ENCODE measurements at places on chromosomes 11 and 22. TPM values are rescaled to one million over a fixed set of nuclear protein-coding genes. Genes with fewer than 3 reads are reported as not detected.

DNA sequence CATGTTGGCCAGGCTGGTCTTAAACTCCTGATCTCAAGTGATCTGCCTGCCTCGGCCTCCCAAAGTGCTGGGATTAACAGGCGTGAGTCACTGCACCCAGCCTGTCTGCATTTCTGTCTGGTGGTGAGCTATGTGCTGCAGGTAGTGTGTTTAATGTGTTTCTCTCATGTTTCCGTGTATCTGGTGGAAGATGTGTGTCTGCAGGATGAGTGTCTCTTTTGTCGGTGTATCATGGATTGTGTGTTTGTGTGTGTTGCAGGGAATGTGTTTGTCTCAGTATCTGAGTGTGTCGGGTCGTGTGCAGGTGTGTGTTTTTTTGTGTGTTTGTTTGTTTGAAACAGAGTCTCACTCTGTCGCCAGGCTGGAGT, 16.1 kb downstream of the SCARF2 start:
- DNase-seq = no peak

Gene PYGM
- 0.07 TPM for total RNA-seq

DNA sequence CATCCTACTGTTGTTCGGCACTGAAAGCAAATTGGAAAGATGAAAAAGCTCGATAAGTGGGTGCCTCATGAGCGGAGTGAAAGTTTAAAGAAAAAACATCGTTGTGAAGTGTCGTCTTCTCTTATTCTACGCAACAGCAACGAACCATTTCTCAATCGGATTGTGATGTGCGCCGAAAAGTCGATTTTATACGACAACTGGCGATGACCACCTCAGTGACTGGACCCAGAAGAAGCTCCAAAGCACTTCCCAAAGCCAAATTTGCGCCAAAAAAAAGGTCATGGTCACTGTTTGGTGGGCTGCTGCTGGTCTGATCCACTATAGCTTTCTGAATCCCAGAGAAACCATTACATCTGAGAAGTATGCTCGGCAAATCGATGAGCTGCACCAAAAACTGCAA, 58.4 kb upstream of the FBXO3 start:
- DNase-seq = no peak

Gene OR5D14
- not detected for total RNA-seq

GRCh38 chr11:101127197-101127698, 2.4 kb downstream of the PGR start:
- DNase-seq = no peak

DNA sequence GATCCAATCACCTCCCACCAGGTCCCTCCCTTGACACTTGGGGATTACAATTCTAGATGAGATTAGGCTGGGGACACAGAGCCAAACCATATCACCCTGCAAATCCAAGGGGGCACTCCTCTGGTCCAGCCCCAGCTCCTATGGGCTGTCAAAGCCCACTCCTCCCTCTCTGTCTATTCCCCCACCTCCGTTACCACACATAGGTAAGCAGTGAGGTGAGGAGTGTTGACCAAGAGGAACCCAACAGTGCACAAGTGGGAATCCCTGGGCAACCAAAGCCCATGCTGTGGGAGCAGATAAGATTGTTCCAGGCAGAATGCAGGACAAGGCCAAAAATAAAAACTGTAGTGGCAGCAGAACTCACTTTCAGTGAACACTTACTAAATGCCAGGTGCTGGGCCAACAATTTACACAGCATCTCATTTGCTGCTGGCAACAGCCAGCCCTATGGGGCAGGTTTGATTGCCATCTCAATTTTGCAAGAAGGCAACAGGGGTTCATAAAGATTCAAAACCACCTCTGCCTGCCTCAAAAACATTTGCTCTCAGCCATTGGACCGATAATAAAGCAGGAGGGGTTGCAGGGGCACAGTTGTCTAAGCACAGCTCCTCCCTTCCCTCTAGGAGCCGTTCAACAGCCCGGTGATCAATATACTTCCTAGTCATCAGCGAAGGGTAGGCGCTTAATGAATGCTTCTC, 8.9 kb downstream of the SDF2L1 start:
- DNase-seq = no peak

Gene EHBP1L1
- 26.6 TPM for total RNA-seq

- peak; percentile 4 for DNase-seq
Measured at GRCh38 chr22:33519071-33519973, 401.0 kb downstream of the LARGE1 start.

Gene SCN3B
- total RNA-seq = 0.04 TPM

Gene KRTAP5-10
- not detected for total RNA-seq

DNA sequence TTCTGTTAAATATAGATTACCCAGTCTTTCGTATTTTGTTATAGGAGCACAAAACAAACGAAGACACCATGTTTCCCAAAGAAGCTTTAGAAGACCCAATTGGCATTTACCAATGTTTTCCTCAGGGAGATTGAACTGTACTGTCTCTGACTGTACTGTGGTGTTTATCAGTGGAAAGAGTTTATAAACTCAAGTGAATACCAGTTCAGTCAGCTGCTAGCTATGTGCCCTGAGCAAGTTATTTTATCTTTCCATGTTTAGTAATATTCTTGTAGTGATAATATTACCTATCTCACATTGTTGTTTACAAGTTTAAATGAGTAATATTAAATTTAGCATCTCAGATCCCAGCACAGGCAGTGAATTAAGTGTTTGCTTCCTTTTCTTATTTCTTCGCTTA, 773.2 kb downstream of the KCNA4 start:
- no peak for DNase-seq

Gene MAPK8IP2
- 0.28 TPM for total RNA-seq

Gene VPREB1
- total RNA-seq = not detected

DNA sequence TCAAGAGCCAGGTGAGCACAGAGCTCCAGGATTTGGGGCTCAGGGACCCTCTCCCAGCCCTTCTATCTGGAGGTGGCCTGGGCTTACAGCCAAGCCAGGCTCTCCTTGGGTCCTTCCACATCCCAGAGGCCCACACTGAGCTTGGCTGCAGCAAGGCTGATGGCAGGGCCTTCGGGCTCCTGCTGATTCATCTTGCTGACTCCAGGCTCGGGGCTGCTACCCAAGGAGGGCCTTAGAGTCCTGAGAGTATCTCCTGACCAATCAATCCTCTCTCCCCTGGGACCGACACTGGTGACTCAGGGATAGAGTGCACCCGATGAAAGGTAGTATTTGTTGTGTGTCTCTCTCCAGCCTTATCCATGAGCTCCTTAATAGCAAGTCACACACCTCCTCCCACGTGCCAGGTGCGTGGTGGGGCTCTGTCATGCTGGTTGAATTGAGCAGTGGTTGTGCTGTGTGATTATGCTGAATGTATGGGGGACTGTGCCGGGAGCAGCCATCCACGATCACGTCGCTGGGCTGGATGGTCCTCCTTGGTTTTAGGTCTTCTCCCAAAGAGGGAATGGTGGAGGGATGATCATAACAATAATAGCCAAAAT, 62.3 kb downstream of the GRIK4 start:
- DNase-seq = no peak

Gene MMP12
- total RNA-seq = not detected

DNA sequence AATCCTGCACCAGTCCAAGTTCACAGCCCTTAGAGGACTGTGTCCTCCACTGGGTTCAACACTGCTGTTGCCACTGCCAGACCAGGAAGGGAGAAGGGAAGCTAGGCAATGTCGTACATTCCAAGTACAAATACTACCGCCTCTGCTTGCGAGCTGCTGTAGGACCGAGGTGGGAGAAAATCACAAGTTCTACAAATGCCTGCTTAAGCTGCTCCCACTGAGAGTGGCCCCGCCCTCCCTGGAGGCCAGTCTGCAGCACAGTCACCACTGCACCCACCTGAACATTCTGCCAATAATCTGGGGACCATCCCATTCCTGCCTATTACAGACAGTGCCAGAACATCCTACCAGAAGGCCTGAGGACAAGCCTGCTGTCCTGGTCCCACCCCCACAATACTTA, 707.5 kb upstream of the ANO5 start:
- DNase-seq = no peak

DNA sequence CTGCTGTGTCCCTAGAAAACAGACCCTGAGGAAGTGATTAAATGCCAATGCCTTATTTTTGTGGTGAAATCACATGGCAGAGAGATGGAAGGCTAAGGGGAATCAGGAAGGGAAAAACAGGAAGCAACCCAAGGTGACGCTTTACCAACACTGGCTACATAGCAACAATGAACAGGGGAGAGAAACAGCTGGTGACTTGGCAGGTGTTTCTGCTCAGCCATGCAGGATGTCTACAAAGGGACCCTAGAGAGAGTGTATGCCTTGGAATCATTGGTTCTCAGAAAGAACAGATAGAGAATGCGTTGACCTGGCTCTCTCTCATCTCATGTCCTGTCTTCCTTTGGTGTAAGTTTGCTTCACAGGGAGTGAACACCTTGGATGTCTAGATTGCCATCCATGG, 911.9 kb downstream of the OPCML start:
- DNase-seq = no peak

Gene SMIM35
- not detected for total RNA-seq

DNA sequence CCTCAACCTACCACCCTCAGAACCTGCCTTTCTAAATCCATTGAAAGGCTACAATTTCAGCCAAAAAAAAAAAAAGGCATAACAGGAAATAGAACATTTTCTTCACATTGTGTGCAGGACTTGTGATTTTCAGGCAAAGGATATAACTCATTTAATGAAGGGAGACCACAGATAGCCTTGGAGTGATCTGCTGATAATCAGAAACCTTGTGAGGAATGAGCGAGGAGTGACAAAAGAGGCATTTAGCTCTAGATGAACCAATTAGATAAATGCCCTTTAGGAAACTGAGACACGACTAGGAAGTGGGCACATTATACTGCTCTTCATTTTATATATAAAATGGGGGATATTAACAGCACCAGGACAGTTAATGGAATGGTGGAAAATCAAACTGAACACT, 216.5 kb upstream of the GRIA4 start:
- no peak for DNase-seq

DNA sequence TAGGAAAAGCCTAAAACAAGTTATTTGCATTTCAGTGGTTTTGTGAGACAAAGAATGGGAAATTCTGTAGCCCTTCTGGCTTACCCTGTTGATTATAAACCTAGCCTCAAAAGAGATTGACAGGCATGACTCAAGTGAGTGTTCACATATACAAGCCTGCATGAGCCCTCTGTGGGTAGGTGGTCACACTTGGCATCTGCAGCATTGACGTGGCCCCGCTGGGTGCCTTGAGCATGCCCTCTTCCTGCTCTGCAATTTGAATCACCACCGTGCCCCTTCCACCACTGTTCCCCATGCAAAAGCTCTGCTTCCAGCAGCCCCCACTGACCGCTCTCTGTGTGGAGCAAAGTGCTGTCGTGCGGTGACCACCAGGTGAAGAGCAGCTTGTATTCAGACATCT, 21.0 kb upstream of the ADSL start:
- no peak for DNase-seq

GRCh38 chr11:79809487-79809886, 368.7 kb upstream of the TENM4 start:
- DNase-seq = no peak

DNA sequence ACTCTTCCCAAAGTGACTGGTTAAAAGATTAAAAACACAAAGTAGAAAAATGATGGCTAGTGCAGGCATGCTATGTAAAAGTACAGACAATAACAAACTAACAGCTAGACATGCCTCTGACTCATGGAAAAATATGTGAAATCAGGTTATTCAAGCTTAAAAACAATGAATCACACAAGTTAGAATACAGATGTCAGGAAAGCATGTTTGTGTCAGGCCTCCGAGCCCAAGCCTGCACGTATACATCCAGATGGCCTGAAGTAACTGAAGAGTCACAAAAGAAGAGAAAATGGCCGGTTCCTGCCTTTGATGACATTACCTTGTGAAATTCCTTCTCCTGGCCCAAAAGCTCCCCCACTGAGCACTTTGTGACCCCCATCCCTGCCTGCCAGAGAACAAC, 110.1 kb downstream of the NOX4 start:
- peak; percentile 97 for DNase-seq

DNA sequence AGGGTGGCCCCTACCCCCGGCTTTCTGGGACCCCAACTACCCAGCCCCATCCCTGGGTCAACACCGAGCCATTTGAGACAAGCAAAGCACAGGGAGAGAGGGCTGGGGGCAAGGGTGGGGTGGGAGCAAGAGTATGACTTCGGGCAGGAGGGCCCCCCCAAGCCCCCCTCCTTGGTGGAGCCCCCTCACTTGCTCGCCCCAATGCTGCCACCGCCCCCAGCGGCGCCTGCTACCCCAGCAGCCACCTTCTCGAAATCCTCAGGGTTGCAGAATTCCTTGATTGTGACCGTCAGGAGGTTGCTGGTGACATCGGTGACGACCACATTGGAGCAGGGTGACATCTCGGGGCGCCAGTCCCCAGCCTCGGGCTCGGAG, 6.0 kb downstream of the CBX6 start:
- DNase-seq = no peak

- no peak for DNase-seq
Measured at GRCh38 chr11:103862802-103863174, 173.7 kb upstream of the DDI1 start.

Gene APOL4
- total RNA-seq = not detected

- DNase-seq = no peak
Measured at GRCh38 chr11:88340366-88340935, 2.9 kb upstream of the CTSC start.

GRCh38 chr22:45319324-45319685, 9.6 kb downstream of the FAM118A start:
- no peak for DNase-seq

Gene INPP5J
- 1.3 TPM for total RNA-seq

- DNase-seq = peak; percentile 63
Measured at GRCh38 chr11:27013781-27014361, 20.0 kb downstream of the FIBIN start.

Gene FAM227A
- 1.5 TPM for total RNA-seq

DNA sequence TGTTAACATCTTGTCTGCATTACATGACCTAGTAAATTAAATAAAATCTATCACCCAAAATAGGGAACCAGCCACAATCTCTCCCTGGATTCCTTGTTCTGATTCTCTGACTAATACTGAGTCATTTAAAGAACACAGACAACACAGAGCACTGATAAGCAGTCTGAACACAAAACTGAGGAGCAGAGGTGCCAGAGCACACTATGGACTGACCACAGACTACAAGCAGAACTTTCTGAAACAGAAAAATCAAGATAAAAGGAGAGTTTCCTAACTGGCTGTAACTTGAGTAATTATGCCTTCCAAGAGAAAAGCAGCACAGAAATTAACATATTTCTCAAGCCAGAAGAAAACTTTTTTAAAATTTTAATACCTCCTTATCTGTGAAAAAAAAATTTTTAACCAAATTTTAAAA, 128.8 kb downstream of the SGSM3 start:
- peak; percentile 90 for DNase-seq

- no peak for DNase-seq
Measured at GRCh38 chr11:113840932-113841664, 34.3 kb downstream of the USP28 start.

Gene SCGB1D4
- not detected for total RNA-seq
